ENCODE measurements at places on chromosomes 12 and 14.

DNA sequence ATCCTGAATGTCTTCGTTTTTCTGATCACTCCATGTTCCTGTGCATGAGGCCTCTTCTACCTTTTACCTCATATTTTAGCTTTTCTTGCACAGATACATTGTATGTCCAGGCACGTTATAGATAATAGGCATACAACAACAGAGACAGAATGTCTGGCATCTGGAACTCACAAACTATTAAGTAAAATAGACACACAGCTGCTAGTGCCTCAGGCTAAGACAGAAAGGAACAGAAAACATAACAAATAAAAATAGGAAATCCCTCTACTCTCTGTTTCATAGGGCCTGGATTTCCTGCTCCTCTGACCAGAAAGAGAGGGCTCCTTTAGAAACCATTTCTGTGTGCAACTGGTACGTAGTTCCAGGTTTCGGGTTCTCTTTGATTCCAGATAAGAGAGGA lies 48.6 kb downstream of the ATXN7L3B start:
- no peak for DNase-seq

- no peak for DNase-seq
Measured at GRCh38 chr12:122067966-122068365, 10.6 kb upstream of the MLXIP start.

DNA sequence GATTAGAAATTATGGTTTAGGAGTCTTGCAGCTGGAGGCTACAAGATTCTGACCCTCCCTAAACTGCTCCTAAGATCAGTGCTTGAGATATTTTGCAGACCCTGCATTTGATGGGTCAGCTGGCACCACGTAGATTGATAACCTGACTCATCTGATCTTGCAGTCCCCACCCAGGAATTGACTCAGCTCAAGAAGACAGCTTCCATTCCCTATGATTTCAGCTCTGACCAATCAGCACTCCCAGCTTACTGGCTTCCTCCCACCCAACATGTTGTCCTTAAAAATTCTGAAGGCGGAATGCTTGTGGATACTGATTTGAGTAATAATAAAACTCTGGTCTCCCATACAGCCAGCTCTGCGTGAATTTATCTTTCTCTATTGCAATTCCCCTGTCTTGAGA lies 23.2 kb upstream of the MTHFD1 start:
- DNase-seq: no peak

DNA sequence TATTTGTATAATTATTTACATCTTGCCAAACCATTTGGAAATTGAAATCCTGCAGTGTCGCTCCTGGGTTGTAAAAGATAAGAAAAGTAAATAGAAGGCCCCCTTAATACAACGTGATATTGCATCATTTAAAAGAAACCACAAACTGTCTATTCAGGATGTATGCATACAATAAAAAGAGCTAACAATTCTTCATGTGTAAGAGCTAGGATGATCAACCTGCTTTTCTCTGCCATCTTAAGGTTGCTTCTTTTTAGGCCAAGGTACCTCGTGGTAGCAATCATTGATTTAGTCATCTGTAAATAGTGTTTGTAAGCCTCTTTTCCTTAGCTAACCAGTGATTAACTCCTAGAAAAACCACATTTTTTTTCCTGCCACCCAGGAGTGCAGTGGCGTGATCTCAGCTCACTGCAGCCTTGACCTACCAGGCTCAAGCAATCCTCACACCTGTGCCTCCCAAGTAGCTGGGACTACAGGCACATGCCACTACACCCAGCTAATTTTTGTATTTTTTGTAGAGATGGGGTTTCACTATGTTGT lies 3.3 kb upstream of the USP44 start:
- DNase-seq: no peak

GRCh38 chr12:46390881-46391280 lies 18.3 kb upstream of the SLC38A2 start:
- DNase-seq: no peak

DNA sequence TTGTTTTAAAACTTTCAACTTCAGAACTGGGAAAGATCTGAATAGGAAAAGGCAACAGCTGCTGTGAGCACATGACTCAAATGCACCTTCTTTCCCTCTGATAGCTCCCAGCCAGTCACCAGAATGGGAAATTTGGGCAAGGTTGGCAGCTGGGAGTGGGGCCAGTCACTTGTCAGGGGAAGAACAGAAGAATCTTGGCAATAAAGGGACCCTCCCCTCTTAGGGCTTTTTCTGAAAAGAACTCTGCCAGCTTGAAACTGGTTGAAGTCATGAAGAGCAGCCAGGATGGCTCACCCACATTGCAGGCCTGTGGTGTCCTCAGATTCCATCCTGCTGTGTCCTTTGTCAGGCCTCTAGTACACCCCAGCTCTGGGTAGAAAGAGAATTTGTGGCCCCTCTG lies 10.3 kb upstream of the RIC8B start:
- no peak for DNase-seq

DNA sequence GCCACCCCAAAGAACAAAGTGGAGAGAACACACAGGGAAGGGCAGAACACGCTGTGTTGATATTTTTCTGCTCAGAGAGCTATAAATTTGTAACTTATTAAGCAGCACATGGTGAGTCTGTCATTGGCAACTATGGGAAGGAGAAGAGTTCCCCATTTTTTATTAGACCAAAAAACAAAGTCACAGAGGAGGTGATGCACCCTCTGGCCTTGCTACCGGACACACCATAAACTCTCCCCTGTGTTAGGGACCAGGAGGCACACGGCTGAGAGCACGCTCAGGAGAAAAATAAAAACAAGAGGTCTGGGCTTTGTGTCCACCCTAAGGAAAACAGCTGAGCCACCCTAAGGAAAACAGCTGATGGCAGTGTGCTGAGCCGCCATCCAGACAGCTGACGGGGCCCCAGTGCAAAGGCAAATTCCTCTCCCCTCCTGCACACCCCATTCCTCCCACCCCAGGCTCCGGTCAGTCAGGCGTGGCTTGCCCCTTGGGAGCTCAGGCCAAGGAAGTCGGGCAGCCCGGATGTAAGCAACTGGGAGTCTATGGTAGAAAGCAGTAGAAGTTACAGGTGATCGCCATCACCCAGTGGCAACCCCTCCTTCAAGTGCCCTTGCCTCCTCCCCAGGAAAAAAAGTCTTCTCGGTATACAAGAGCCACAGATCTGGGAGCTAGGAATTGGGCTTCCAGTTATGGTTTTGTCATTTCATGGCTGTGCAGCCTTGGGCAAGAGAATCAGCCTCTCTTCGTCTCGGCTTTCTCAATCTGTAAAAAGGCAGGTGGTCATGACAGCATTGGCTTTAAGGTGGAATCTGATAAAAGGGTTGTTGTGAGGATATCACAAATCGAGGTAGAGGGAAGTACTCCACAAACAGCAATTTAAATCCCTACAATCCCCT lies 2.4 kb downstream of the PXN start:
- no peak for DNase-seq

DNA sequence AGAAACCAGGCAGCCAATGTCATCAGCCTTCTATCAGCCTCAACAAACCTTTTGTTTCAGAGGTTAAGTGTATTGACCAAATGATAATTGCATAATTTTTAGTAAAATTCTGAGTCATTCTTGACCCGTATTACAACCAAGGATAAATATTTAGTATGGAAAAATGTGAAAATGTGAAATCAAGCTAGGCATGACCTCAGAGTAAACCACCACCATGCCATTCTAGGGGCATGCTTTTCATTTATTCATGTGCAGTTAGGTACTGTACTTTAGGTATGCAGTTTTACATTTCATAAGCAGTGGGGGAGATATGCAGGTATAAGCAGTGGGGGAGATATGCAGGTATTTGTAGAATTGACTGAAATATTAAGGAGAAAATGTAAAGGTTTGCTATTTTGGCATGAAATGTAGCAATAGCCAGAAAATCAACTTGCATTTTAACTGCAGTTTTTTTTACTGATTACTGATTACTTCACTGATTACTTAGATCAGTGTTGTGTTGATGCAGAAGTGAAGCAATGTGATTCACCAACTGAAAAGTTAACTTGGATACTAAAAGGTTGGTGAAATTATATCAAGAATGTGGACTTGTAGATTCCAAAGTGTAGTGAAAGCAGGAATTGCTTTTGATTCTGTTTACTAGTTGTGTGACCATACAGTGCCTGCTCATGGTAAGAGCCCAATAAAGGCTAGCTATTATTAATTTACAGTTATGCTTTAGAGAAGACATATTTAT lies 184.2 kb downstream of the ESR2 start:
- no peak for DNase-seq

DNA sequence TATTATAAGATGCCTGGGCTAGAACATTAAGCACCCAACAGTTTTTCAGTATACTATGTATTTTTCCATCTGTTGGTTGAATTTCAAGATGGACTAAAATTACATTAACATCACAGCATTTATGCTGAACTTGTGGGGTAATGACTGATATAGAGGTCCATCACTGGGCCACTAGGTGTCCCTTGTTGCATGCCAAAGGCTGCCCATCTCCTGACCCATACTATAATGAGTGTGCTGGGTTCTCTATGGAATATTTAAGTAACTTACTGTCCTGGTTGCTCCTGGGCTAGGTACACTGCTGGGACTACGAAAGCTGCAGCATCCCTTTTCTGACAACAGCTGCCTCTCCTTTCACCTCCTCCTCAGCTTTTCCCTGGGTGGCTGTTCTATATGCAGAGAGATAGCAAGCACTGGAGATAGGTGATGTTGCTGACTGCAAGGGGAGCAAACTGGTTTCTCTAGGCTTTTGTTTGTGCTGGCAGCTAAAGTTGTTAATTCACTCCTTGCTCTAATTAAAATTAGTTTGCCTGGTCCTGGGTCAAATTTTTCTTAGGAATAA lies 138.6 kb upstream of the TRHDE start:
- DNase-seq: no peak

DNA sequence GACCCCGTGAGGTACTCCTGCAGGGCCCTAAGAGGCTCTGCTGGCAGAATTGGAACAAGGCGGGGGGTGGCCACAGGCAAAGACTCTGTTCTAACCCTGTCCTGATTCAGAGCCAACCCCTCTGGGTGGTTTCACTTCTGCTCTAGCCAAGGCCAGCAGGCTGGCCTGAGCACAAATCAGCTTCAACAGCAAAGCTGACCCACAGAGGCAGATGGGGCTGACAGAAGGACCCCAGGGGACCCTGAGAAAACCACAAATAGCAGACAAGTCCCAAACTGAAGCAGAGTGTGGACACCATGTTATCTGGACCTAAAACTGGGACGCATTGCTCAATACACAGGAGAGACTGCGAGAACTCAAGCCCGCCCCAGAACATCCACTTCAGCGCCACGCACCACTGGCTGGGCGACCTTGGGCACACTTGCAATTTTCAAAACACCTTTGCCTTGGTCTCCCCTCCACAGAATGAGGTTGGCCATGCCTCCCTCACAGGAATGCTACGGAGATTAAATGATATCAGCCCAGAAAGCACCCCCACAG lies 76.4 kb upstream of the DICER1 start:
- no peak for DNase-seq

- no peak for DNase-seq
Measured at GRCh38 chr12:57055824-57056223, 5.9 kb upstream of the MYO1A start.

GRCh38 chr12:117994551-117995438 lies 21.7 kb upstream of the RFC5 start:
- no peak for DNase-seq

- DNase-seq: no peak
Measured at GRCh38 chr12:64072916-64073575, 149.1 kb downstream of the KICS2 start.

- DNase-seq: no peak
Measured at GRCh38 chr12:116962783-116963356, 52.1 kb downstream of the FBXW8 start.

DNA sequence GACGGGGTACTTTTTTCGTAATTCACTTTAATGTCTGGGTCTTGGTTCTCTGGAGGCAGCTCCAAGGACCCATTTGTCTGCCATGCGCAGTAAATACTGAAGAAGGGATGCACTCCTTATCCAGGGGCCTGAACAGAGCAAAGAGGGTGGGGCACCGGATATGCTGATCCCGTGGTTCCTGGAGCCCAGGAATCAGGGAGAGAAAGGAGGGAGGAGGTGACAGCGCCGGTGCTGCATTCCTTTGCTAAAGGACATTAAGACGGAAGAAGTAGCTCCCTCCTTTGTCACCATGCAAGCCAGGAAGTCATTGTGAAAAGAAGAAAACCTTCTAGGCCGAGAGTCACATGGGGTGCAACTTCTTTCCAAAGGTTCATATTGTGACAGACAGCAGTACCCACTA lies 1057.7 kb downstream of the VRK1 start:
- DNase-seq: no peak

DNA sequence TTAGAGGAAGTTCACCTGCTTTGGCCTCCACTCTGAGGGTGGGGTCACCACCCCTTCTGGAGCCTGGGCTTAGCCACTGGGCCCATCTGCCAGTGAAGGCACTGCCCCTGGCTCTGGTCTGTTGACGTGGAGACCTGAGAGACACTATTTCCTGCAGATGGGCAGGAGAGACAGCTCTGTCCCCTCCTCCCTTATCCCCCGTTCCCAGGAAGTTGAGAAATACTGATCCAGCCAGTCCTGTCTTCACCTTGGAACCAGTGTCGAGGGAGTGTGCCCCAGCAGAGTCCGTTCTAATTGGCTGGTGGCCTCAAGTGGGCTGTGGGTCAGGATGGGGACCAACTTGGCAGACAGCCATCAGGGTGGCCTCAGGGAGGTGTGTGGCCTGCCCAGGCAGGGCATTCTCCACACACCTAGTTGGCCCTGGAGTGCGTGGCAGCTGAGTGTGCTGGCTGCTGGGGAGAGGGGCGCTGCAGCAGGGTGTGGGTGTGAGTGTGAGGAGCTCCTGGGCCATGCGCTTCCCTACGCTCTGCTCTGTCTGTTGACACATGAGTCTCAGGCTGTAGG lies 25.4 kb downstream of the CLSTN3 start:
- DNase-seq: no peak

DNA sequence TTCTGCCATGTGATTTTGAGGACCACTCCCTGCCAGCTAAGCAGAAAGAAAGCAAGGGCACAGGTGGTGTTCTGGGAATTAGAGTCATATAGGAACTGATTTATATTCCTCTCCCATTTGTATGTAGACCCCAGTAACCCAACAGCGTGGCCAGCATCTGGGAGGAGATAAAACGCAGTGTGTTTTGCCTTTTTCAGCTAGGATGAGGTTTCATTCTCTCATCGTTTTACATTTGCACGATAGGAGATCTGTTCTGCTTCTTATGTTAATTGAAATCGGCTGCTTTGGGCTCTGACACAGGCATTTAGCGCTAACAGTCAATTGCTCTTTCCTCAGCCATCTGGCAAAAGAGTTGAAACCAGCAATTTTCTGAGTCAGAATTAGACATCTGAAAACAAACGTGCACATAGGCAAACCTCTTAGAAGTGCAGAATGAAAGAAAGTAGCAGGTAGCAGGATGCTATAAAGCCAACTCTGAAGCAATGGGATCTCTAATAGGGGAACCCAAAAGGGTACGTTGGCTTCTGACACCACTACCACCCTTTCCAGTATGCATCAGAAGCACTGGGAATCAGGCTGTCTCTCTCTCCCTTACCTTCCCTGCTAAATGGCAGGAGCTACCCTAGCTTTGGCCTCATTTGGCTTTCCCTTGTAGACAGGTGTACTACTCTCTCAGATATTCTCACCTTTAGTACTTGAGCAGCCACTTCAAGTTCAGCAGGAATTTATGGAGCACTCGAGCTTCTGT lies 219.1 kb downstream of the PHLDA1 start:
- no peak for DNase-seq

Measured in stimulated activated effector memory CD8-positive, alpha-beta T cell treated with anti-CD3 and anti-CD28 coated beads, Interleukin-12 subunit alpha, Interleukin-12 subunit beta, amount 100 ng/mL, for 72 hours (primary cell).